ENCODE measurements at places on chromosomes 16 and 17. TPM values are rescaled to one million over a fixed set of nuclear protein-coding genes. Genes with fewer than 3 reads are reported as not detected.

GRCh38 chr16:78317564-78318240 lies 218.2 kb downstream of the WWOX start:
- no peak for DNase-seq

- DNase-seq: no peak
Measured at GRCh38 chr16:53094013-53094630, 39.3 kb downstream of the CHD9 start.

DNA sequence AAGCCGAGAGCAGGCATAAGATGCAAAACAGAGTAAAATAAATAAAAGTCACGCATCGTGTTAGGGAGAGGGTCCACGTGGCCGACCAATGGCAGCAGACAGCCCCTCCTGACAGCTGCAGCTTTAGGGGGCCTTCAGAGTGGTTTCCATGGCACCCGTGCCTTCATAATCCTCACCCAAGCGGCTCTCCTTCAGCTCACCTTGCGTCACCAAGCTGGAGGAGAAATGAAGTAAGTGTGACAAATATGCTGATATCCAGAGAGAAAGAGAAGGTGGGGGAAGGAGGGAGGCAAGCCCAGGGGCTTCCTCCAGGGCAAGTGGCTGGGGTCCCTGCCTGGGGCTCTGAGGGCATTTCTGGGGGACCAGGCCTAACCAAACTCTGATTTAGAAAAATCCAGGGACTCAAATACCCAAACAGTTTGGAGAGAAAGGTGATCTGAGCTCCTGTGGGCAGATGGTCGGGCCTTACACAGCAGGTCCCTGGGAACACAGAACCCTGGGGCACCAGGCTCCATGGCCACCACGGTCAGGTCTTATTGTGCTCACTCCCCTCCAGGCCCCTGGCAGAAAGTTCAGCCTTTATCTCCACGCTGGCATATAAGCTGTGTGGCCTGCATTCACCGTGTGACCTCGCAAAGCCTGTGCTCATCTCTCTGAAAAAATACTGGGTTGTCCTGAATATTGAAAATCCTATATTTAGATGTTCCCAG lies 80.7 kb upstream of the TNRC6C start:
- no peak for DNase-seq

DNA sequence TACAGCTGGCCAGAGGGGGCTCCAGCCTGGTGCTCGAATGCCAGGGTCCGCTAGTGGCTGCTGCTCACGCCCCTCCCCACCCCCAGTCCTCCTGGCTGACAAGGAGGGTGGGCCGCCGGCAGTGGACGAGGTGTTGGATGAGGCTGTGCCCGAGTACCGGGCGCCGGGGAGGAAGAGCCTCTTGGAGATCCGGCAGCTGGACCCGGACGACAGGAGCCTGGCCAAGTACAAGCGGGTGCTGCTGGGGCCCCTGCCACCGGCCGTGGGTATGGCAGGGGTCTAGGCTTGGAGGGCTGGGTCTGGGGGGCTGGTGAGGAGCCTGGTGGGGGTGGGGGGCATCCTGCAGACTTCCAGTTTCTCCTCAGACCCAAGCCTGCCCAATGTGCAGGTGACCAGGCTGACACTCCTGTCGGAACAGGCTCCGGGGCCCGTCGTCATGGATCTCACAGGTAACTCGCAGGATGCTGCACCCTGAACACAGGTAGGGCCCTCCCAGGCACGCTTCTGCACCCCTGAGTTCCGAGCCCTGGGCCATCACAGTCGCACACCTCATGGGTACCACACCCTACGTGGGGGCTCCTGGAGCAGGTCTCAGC lies 1.2 kb upstream of the PDIA2 start:
- DNase-seq: no peak

- peak; percentile 44 for DNase-seq
Measured at GRCh38 chr17:37650419-37651003, 7.3 kb upstream of the DDX52 start.

The COPS3 gene
- total RNA-seq: 103 TPM

The EPX gene
- not detected for total RNA-seq
